Osteocyte (in vitro differentiated cells): ENCODE measurements at places on chromosomes 1 and 21. TPM values are rescaled to one million over a fixed set of nuclear protein-coding genes. Genes with fewer than 3 reads are reported as not detected.

- H3K27ac ChIP-seq, result peak overlapping the region; percentile 76
- H3K27me3 ChIP-seq, result no peaks in the 10 kb centered on the region
- DNase-seq, result no peak
- peaks cover 6% of the 10 kb centered on the region for H3K36me3 ChIP-seq
Measured at GRCh38 chr1:51648180-51649109, 31.6 kb downstream of the OSBPL9 start.

GRCh38 chr1:107625405-107626029, 339.5 kb downstream of the VAV3 start:
- no peak for DNase-seq
- no peaks in the 10 kb centered on the region for H3K4me1 ChIP-seq
- H3K27me3 ChIP-seq, result no peaks in the 10 kb centered on the region
- no peak overlapping the region for H3K27ac ChIP-seq
- H3K36me3 ChIP-seq, result no peaks in the 10 kb centered on the region
- H3K4me3 ChIP-seq, result no peak overlapping the region

- no peak overlapping the region for H3K27ac ChIP-seq
- DNase-seq, result no peak
- H3K4me1 ChIP-seq, result peaks cover 5% of the 10 kb centered on the region
- no peaks in the 10 kb centered on the region for H3K27me3 ChIP-seq
- H3K36me3 ChIP-seq, result no peaks in the 10 kb centered on the region
Measured at GRCh38 chr1:118155106-118155505, 29.9 kb downstream of the SPAG17 start.

DNA sequence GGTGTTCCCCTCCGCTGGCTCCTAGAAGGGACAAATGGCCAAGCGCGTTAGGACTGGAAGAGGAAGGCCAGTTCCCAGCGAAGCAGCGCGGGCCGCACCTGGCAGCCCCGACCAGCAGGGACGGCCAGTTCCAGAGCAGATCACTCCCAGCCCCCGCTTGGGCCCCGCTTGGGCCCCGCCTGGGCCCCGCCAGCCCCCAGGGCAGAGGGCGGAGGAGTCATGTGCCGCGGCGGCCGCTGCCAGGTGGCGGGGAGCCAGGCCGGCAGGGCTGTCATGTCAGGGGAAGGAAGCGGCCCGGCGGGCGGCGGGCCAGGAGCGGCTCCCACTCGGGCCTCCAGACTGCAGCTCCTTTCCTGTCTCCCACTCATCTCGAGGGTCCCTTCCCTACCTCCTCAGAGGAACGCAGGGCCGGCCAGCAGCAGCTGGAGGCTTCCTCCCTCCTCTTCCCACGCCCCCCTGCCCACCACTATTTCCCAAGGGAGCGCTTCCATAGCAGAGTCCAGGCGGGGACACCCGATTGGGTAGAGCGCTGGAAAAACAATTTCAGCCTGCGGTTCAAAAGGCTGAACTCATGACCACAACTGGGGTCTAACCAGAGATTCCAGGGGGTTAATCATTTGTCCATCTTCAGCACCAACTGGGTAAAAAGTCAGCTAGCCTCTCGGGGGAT, 16.5 kb downstream of the ZNF697 start:
- no peaks in the 10 kb centered on the region for H3K27me3 ChIP-seq
- no peak overlapping the region for H3K27ac ChIP-seq
- H3K4me1 ChIP-seq, result peaks cover 35% of the 10 kb centered on the region
- H3K36me3 ChIP-seq, result peaks cover 6% of the 10 kb centered on the region
- no peak for DNase-seq

GRCh38 chr1:175494011-175494554, 249.3 kb downstream of the TNR start:
- H3K36me3 ChIP-seq, result no peaks in the 10 kb centered on the region
- H3K27ac ChIP-seq, result no peak overlapping the region
- no peaks in the 10 kb centered on the region for H3K4me1 ChIP-seq
- DNase-seq, result no peak
- H3K4me3 ChIP-seq, result no peak overlapping the region

DNA sequence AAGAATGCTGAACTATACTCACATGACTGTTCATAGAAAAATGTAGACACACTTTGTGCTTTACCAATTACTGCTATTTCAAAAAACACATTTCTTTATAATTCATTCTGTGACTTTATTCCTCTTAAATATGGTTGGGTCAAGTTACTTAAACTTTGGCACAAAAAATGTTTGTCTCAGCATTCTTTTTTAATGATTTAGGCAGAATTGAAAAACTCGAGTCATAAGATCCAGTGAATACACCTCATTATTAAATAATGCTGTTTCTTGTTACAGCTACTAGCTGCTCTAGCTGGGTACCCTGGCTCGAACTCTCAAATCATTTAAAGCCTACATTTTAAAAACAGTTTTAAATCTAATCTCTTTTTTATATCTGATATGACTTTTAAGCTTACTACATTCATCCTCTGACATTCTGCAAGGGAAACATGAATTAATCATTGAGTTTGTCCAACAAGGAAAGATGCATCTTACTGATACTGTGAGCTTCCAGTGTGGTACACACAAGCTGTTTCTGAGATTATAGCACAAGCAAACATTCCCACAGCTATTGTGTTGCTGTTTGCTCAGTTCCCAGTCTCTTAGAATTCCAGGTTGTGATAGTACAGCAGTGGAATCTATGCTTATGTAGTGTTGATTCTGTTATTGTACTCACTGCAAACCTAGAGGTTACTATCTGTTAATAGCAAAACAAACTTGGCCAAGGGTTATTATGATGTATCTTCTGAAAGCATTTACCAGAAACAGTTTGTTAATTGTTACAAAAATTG, 746.5 kb downstream of the USP25 start:
- no peak overlapping the region for H3K4me3 ChIP-seq
- no peak for DNase-seq
- H3K4me1 ChIP-seq, result peaks cover 32% of the 10 kb centered on the region
- no peak overlapping the region for H3K27ac ChIP-seq
- peaks cover 33% of the 10 kb centered on the region for H3K36me3 ChIP-seq

- DNase-seq, result no peak
- peaks cover 2% of the 10 kb centered on the region for H3K27me3 ChIP-seq
- no peak overlapping the region for H3K4me3 ChIP-seq
- no peaks in the 10 kb centered on the region for H3K36me3 ChIP-seq
- H3K27ac ChIP-seq, result no peak overlapping the region
- H3K4me1 ChIP-seq, result no peaks in the 10 kb centered on the region
Measured at GRCh38 chr1:118649369-118650106, 338.6 kb downstream of the TBX15 start.

DNA sequence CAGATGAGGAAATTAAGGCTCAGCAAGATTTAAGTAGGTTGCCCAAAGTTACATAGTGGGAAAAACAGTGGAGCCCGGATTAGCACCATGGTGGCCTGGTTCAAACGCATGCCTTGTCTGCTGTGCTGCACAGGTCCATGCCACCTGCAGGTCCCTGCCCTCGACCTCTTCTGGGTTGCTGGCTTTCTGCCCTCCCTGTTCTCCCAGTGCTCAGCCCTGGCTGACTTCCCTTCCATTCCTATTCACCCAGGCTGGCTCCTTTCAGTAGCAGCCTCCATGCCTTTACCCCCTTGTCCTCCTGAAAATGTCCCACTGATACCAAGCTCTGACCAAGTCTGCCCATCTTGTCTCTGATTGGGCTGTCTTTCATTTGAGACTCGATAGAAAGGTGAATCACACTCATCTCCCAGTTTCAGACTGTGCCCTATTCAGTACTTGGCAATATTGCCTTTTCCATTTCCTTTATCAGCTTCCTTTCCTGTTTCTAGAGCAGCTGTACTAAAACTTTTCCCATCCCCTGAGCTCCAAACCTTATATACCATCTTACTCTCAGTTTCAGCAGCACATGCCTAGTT, 75.8 kb downstream of the ST3GAL3 start:
- H3K4me3 ChIP-seq, result no peak overlapping the region
- H3K27me3 ChIP-seq, result no peaks in the 10 kb centered on the region
- H3K36me3 ChIP-seq, result peaks cover 22% of the 10 kb centered on the region
- DNase-seq, result no peak

DNA sequence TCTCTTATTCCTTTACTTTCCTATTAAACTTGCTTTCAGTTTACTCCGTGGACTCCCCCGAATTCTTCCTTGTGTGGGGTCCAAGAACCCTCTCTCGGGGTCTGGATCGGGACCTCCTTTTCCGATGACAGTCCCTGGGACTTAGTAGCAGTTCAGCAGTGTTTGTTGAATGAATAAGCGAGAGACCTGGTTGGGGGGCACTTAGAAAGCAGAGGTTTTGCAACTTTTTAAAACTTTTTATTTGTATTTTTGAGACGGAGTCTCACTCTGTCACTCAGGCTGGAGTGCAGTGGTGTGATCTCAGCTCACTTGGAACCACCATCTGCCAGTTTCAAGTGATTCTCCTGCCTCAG, 2.1 kb upstream of the ANKRD65 start:
- no peaks in the 10 kb centered on the region for H3K4me1 ChIP-seq
- no peak for DNase-seq
- no peaks in the 10 kb centered on the region for H3K36me3 ChIP-seq
- H3K27ac ChIP-seq, result no peak overlapping the region

GRCh38 chr1:171965777-171966176, 124.5 kb downstream of the DNM3 start:
- DNase-seq, result no peak
- H3K4me3 ChIP-seq, result no peak overlapping the region
- H3K4me1 ChIP-seq, result no peaks in the 10 kb centered on the region

DNA sequence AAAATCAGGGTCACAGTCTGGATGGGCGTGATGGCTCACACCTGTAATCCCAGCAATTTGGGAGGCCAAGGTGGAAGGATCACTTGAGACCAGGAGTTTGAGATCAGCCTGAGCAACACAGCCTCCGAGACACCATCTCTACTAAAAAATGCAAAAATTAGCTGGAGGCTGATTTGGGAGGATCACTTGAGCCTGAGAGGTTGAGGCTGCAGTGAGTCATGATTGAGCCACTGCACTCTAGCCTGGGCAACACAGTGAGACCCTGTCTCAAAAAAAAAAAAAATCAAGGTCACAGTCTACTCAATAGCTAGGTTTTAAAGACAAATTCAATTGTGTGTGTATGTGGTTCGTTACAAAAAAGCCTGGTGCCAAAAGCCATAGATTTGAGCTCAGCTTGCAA, 34.4 kb downstream of the TRIM67 start:
- H3K36me3 ChIP-seq, result no peaks in the 10 kb centered on the region
- H3K27me3 ChIP-seq, result peaks cover 11% of the 10 kb centered on the region
- no peak for DNase-seq
- no peak overlapping the region for H3K4me3 ChIP-seq
- H3K4me1 ChIP-seq, result no peaks in the 10 kb centered on the region
- no peak overlapping the region for H3K27ac ChIP-seq

DNA sequence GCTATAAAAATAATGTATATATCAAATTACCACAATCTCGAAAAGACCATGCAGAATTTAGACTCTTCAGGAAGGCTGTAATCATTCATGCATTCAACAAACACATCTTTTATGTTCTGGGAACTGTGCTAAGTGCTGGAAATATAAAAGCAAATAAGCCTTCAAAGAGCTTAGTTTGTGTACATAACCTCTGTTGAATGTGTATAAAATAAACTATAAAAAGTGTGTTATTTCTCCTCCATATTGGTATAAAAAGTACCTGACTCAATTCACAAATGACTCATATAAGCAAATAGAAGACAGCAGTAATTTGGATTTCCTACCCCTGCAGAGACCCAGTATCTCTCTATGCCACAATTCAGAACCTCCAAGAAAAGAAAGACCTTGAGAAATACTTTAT, 36.8 kb downstream of the RAB3GAP2 start:
- H3K36me3 ChIP-seq, result peaks cover 20% of the 10 kb centered on the region
- H3K27ac ChIP-seq, result no peak overlapping the region
- no peaks in the 10 kb centered on the region for H3K27me3 ChIP-seq
- H3K4me1 ChIP-seq, result peaks cover 10% of the 10 kb centered on the region
- no peak for DNase-seq

GRCh38 chr1:100719490-100719889, at the start of gene VCAM1:
Gene VCAM1 (plus strand): TSS chr1:100719742. CDS start chr1:100719861, 119 bp downstream.
- H3K36me3 ChIP-seq, result no peaks in the 10 kb centered on the region
- H3K4me1 ChIP-seq, result peaks cover 40% of the 10 kb centered on the region
- DNase-seq, result no peak
- peak within 1 kb of the TSS; percentile 57 for H3K4me3 ChIP-seq

DNA sequence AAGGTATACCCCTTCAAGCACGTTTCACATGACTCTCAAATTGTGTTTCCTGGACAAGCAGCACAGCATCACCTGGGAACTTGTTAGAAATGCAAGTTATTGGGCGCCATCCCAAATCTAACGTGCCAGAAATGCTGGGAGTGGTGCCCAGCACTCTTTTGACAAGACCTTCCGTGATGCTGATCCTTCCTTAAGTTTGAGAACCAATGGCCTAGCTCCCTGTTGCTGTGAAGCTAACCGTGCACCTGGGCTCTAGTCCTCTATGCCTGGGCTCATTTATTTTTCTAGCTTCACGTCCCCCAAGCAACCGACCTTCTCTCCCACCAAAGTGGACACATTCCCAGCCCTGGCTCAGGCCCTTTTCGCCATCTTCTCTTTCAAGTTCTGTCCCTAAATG, 4.3 kb downstream of the BEST4 start:
- H3K4me3 ChIP-seq, result no peak overlapping the region
- H3K36me3 ChIP-seq, result peaks cover 29% of the 10 kb centered on the region
- H3K27me3 ChIP-seq, result no peaks in the 10 kb centered on the region
- H3K4me1 ChIP-seq, result peaks cover 27% of the 10 kb centered on the region
- DNase-seq, result no peak

GRCh38 chr1:218382261-218382660, 37.1 kb downstream of the TGFB2 start:
- H3K27me3 ChIP-seq, result no peaks in the 10 kb centered on the region
- peaks cover 84% of the 10 kb centered on the region for H3K4me1 ChIP-seq

DNA sequence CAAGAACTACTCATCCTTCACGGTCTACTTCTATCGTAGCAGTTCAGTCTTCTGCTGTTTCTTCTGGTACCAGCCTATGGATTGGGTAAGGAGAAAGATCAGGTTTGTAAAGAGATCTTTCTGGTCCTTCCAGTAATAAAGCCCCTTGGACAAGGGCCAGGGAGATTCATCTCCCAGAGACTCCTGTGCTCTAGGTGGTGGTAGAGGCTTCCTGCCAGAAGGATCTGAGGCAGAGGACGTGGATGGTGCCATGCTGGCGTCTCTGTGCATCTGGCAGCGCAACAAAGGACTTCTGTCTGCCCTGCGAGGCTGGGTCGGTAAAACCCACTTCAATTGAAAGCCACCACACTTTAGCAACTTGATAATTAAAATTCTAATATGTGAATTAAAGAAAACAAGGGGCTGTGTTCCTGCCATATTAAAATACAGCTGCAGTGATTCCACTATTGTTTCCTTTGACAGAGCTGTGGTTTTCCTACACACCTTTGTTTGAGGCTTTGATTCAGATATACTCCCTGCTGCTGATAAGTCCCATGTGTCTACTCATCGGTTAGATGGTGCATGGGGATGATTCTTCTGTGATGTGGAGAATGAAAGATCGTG, 73.6 kb downstream of the ROR1 start:
- DNase-seq, result no peak
- H3K4me3 ChIP-seq, result no peak overlapping the region
- H3K4me1 ChIP-seq, result peaks cover 13% of the 10 kb centered on the region
- peaks cover 3% of the 10 kb centered on the region for H3K27me3 ChIP-seq
- H3K36me3 ChIP-seq, result peaks cover 3% of the 10 kb centered on the region

GRCh38 chr1:54340434-54340833, 65.8 kb downstream of the SSBP3 start:
- H3K36me3 ChIP-seq, result peaks cover 13% of the 10 kb centered on the region
- H3K27ac ChIP-seq, result no peak overlapping the region
- no peaks in the 10 kb centered on the region for H3K27me3 ChIP-seq
- no peak for DNase-seq
- peaks cover 12% of the 10 kb centered on the region for H3K4me1 ChIP-seq
- H3K4me3 ChIP-seq, result no peak overlapping the region

The STIL gene
- total RNA-seq, result 4.7 and 5.6 TPM in 2 replicates

The MAP3K21 gene
- total RNA-seq, result 0.11 TPM in 1 of 2 replicates, not detected in the other

The S1PR1 gene
- 0.31 TPM in 1 of 2 replicates, not detected in the other for total RNA-seq

The NTMT2 gene
- total RNA-seq, result not detected in 2 replicates

The HRNR gene
- total RNA-seq, result not detected in 2 replicates

The DCST2 gene
- 0.75 and 1.0 TPM in 2 replicates for total RNA-seq

The TMCO4 gene
- 12.1 and 14.3 TPM in 2 replicates for total RNA-seq

The SYT2 gene
- not detected in 2 replicates for total RNA-seq

The CHI3L2 gene
- total RNA-seq, result not detected in 2 replicates

The CDCA8 gene
- total RNA-seq, result 7.6 and 7.7 TPM in 2 replicates

The G0S2 gene
- total RNA-seq, result 0.40 TPM in 1 of 2 replicates, not detected in the other

The DNAJC28 gene
- total RNA-seq, result 2.1 and 2.7 TPM in 2 replicates
